ENCODE measurements at places on chromosomes 12 and 14.

DNA sequence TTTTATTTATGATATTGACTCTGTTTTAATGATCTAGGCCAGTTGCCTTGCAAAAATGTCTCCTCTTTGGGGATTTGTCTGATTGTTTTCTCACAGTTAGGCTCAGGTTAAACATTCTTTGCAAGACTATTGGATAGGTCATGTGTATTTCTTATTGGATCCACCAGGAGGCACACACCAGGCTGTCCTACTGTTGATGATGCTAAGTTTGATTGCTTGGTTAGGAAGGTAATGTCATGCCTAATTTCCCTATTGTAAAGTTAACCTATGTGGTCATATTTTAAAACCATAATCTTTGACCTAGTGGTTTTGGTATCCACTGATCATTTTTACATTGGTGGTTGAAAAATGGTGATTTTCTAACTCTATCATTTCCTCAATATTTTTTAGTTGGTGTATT, 137.1 kb downstream of the BRMS1L start:
- DNase-seq, result no peak

GRCh38 chr12:131491916-131492490, 218.9 kb upstream of the SFSWAP start:
- DNase-seq, result no peak

GRCh38 chr12:32005496-32006125, 46.4 kb downstream of the RESF1 start:
- no peak for DNase-seq

DNA sequence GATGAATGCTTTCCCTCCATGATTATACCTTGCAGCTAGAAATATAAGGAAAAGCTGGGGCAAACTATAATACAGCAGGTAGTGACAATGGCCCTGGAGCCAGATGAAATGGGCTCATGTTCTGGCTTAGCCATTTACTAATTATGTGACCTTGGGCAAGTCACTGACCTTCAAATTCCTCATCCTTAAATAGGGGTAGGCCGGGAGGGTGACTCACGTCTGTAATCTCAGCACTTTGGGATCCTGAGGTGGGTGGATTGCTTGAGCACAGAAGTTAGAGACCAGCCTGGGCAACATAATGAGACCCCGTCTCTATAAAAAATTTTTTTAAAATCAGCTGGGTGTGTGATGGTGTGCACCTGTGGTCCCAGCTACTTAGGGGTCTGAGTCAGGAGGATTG, 155.4 kb downstream of the C12orf75 start:
- no peak for DNase-seq

GRCh38 chr12:125381373-125381772, 316.1 kb downstream of the AACS start:
- DNase-seq, result no peak

Data from stimulated activated CD4-positive, alpha-beta T cell treated with anti-CD3 and anti-CD28 coated beads, Interleukin-1b, Interleukin-23, amount 100 ng/mL, for 48 hours (primary cell).